Activated naive CD4-positive, alpha-beta T cell (primary cell): ENCODE measurements at places on chromosomes 6 and 20.

- DNase-seq: no peak
Observed at GRCh38 chr6:129130959-129131681, 248.2 kb downstream of the LAMA2 start.

- DNase-seq: no peak
Observed at GRCh38 chr20:32737371-32738223, 5.7 kb downstream of the COMMD7 start.

GRCh38 chr6:43825187-43826115 lies 55.4 kb downstream of the VEGFA start:
- DNase-seq: no peak

DNA sequence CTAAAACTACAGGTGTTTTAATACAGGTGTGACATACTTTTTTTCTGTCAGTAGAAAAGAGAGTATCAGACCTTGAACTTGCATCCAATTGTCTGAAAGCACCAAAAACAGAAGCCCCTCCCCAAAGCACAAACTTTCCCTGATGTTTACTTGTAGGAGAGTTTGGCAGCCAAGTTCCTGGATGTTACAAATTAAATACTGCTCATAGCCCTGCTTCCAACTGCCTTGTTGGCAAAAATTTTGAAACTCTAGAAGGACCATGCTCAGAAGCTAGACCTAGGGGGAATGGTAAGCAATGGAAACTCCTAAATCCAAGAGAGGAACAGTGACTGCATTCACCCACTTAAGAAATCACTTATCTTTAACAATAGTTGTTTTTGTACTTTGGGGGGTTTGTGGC lies 17.0 kb upstream of the ARG1 start:
- DNase-seq: no peak

GRCh38 chr6:125748406-125749172 lies 843 bp upstream of the HEY2 start:
- DNase-seq: no peak

GRCh38 chr6:43184268-43184985 lies 2.4 kb downstream of the CUL9 start:
- DNase-seq: no peak

DNA sequence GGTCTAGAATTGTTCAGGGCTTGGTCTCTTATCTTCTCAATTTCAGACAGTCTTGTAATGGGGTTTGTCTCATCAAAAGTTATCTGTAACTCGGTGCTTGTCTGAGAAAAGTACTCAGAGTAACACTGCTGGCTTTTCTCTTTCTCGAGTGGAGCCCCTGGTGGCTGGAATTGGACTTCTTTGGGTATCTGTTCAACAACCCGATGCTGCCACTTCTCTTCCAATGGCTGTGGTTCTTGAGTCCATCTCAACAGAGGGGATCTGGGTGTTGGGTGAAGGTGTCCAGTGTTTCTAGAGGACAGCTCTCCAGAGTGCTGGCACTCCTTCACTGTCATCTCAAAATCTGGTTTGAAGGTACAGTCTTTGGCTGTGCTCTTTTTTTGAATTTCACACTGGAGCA lies 24.6 kb downstream of the DST start:
- no peak for DNase-seq

GRCh38 chr20:4949833-4950178 lies 51.5 kb downstream of the SLC23A2 start:
- no peak for DNase-seq

DNA sequence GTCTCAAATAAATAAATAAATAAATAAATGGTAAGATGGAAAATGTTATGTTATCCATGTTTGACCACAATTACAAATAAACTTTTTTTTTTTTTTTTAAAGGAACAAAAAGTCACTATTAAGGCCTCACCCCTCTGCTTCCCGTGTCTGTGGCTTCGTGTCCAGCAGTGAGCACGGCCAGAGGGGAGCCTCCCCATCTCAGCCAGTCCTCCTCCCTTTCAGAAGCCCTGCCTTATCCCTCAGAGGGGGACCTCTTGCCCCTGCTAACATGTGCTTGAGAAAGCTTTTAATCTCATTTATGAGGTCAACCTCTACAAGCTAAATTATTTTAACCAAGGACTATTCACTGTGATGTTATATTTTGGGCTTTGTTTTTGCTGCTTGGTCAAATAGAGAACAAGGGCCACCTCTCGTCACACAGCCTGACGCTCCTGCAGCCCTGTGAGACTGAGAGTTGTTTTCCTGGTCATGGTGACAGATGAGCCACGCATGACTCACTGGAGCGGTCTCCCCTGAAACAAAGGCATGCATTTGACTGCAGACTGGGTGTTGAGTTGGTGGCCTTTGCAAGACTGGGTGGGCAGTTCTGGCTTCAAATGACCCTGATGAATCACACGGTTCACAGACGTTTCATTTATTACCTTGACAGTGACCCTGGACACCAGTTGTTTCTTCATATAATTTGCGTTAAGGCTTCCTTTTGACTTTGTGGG lies 131.8 kb downstream of the TIAM2 start:
- DNase-seq: no peak

GRCh38 chr6:7827142-7827541 lies 83.4 kb downstream of the TXNDC5 start:
- DNase-seq: no peak

- DNase-seq: peak; percentile 65
Observed at GRCh38 chr20:33666293-33667244, at the start of gene ACTL10. TSS of gene ACTL10 (plus strand) at chr20:33666943. CDS start at chr20:33667498, 555 bp downstream.

GRCh38 chr6:29813809-29814208 lies 13.8 kb upstream of the HLA-G start:
- no peak for DNase-seq

GRCh38 chr6:42522036-42522435 lies 41.8 kb upstream of the UBR2 start:
- DNase-seq: no peak

DNA sequence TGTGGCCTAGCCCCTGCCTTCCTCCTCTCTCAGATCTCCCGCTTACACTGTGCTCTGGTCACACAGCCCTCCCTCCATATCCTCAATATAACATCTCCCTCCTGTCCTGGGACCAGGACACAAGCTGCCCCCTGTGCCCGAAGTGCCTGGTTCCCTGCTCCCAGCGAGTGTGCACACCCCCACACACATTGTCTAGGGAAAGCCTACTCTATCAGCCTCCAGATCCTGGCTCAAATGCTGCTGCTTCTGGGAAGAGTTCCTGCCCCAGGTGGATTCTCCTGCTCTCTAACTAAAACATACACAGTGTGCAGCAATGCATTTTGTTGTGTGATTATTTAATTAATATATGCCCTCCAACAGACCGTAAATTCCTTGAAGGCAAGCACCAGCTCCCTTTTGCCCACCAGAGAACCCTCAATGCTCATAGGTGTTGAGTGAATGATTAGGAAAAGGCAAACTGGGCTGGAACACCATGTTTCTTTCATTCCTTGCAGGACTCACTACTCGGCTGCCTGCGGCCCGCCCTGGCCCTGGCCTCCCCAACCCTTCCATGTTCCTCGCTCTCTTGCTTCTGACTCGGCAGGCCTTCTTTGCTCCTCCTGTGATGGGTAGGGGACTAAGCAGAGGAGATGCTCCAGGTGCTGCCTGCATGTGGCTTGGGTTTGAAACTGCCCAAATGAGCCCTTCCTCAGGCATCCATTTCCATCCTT lies 194.6 kb downstream of the ZDHHC14 start:
- DNase-seq: no peak

- no peak for DNase-seq
Observed at GRCh38 chr20:46602429-46602828, 48.8 kb downstream of the SLC13A3 start.

- DNase-seq: no peak
Observed at GRCh38 chr6:50993941-50994720, 175.5 kb downstream of the TFAP2B start.

DNA sequence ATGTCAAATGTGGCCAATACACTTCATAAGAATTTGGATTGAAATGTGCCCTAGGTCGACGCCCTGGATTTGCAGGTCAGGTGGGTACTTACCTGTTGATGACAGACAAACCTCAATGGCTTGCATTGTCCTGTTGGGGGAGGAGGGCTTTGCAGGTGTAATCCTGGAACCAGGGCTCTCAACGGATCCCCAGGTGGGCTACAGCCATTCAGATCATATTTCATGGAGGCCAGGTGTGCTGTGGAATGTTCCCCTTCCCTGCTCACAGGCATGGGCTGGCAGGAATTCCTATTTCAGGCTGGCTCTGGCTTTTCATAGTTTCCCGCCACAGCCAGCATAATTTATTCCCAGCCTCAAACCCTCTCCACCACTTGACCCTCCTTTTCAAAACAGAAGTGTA lies 254.7 kb downstream of the SMOC2 start:
- DNase-seq: no peak

DNA sequence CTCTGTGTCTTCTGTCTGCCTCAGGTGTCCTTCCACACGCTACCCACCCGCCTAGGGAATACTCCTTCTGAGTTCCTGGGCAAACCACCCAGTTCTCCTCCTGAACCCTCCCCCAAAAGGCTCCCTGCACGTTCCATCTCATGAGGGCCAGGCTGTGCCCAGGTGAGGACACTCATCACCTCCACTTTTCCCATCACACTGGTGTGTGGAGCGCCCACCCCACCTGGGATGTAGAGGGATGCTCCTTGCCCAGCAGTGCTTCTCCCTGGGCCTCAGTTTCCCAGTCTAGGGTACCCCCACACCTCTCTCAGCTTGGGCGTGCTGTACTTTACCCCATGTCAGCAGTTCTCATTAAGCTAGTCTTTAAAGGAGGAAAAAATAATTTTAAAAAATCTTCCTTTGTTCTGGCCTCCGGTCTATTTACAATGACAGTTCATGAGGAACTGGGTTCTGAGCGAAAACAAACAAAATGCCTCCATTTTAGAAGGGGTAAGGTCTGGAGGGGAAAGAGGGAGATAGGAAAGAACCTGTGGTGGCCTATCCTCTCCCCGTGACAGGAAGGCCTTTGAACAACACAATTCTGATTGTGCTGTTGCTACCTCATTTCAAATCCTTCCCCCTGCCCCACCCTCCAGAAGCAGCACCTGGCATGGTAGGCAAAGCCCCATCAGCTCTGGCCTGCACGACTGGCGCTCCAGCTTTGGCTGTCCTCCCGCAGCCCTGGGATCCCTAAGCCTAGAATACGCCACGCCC lies 1.7 kb upstream of the C20orf203 start:
- no peak for DNase-seq

GRCh38 chr6:169799474-169799926 lies 48.1 kb downstream of the ERMARD start:
- DNase-seq: no peak

DNA sequence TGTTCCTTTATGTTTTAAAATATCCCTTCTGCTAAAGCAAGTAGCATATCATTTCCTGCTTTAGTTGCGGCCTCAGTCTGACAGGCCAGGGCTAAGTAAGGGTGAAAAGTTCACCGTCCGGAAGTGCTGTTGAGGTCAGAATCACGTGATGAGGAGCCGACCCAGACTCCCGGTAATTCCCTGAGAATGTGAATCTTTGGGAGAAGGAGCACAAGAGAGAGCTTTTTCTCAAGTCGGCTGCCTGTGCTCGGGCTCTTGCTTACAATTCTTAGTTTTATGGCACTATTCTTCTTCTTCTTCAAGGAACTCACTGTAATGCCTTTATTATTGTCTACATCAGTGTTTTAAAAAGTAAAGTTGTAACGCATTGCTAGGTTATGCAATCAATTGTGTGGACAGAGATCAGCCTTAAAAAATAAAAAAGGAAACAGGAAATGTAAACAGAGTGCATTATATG lies 309.3 kb downstream of the PRL start:
- peak; percentile 0 for DNase-seq

GRCh38 chr6:17580518-17581048 lies 19.5 kb upstream of the FAM8A1 start:
- DNase-seq: no peak

DNA sequence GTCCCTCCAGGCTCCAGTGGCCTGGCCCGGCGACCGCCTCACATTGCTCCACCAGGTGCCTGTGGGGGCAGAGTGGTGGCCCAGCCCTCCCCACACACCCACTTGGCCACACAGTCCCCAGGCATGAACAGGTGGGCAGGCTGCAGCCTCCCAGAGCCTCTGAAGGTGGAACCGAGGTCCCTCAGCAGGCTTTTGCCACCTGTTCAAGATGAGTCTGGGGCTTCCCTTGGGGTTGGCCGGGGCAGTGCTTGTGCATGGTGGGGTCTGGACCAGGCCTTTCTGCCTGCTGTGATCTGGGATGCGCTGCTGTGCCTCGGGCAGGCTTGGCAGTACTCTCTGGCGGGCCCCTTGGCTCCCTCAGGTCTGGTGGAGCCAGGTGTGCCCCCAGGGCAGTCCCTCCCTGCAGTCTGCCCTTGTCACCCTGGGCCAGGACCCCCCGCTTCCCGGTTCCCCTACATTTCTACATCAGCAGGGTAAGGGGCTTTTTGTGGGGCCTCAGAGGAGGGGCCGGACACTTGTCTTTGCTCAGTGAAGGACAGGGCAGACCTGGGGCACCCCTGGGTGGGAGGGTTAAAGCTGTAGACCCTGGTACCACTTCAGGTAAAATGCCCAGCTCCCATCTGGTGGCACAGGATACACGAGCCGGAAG lies 2.7 kb upstream of the COL9A3 start:
- DNase-seq: no peak
